ENCODE measurements at places on chromosomes 16 and 17.

- DNase-seq, result no peak
These were observed 58.1 kb downstream of the SLFN11 start for GRCh38 chr17:35315283-35315682.

- no peak for DNase-seq
These were observed 83.9 kb downstream of the SOX9 start for GRCh38 chr17:72204742-72205141.

DNA sequence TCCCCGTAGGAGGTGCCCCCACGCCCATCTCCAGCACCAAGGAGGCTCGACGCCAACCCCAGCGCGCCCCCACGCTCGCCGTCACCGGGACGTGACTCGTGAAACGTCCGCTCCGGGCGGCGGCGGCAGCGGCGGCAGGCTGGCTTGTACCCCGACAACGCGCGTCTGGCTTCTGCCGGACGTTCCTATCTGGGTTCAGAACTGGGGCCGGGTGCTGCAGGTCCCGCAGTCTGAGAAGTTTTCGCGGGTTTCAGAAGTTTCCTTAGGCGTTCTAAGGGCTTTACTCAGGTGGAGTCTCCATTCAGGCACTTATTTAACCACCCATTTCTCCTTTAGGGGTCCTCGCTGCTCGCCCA is 672 bp upstream of the ALKBH5 start:
- DNase-seq, result peak; percentile 73

DNA sequence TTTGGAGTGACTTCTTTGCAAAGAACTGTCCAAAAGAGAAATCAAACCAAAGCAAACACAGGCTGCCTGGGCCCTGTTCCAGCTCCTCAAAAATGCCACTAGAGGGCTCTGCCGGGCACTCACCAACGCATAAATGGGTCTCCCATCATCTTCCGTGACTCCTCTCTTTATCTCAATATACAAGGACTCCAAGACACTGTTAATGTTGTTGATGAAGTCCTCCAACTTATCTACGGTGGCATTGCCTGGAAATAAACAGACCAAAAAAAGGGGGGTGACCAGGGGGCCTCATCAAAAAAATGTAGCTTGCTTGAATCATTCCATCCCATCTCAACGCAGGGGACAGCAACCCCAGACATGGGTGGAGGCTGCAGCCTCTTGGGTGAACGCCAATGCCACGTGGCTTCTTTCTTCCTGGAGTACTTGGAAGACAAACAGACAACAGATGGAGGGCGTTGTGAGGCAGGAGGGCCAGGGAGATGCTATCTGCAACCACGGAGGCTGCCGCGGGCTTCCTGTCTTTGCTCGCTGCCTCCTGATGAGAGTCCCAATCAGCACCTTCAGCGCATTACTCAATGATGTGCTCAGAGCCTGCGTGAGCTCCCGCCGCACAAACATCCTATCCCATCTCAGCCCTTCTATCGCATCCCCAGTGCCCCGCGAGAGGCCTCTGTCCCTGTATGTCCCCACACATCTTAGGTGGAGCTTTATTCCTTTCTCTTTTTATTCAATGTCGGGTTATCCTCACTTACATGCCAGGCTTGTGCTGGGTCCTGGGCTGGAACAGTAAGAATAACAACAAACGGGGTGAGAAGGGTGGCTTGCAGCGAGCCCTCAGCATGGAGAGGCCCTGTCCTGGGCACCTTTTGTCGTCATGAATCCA is 32.0 kb downstream of the KDM8 start:
- peak; percentile 73 for DNase-seq

DNA sequence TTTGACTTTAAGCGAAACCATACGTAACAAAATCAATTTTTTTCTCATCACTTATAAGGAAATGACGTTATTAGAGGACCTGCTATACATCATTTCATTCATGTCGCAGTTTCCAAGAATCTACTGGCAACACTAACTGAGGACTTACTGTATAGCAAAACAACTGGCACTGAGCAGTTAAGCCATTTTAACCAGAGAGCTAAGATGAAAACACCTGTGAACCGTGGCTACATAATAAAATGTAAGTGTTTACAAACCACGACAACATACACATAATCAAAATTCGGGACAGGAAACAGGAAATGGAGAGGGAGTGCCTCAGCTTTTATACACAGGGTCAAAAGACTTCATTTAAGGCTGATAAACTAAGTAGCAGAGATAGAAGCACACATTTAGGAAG is 29.5 kb downstream of the METTL16 start:
- DNase-seq, result no peak

DNA sequence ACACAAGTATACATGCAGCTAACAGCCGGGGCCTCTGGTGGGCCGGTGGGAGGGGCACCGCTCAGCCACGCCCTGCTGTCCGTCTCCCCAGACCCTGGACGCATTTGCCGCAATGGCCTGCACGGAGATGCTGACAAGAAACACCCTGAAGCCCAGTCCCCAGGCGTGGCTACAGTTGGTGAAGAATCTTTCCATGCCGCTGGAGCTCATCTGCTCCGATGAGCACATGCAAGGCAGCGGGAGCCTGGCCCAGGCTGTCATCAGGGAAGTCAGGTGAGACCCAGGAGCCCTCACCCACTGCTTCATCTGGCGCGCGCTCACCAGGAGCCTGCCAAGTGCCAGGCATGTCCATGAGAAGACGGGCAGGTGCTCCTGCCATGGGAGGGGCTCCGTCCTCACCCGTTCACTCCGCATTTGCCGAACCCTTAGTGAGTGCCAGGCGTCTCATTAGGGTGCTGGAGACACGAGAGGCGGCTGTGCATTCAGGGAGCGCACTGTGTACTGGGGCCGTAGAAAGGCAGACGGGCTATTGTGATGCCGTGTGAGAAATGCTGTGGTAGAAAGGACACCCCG is 51.4 kb upstream of the ENDOV start:
- DNase-seq, result no peak

GRCh38 chr16:89322321-89323119 is 105.0 kb downstream of the ZNF778 start:
- no peak for DNase-seq

DNA sequence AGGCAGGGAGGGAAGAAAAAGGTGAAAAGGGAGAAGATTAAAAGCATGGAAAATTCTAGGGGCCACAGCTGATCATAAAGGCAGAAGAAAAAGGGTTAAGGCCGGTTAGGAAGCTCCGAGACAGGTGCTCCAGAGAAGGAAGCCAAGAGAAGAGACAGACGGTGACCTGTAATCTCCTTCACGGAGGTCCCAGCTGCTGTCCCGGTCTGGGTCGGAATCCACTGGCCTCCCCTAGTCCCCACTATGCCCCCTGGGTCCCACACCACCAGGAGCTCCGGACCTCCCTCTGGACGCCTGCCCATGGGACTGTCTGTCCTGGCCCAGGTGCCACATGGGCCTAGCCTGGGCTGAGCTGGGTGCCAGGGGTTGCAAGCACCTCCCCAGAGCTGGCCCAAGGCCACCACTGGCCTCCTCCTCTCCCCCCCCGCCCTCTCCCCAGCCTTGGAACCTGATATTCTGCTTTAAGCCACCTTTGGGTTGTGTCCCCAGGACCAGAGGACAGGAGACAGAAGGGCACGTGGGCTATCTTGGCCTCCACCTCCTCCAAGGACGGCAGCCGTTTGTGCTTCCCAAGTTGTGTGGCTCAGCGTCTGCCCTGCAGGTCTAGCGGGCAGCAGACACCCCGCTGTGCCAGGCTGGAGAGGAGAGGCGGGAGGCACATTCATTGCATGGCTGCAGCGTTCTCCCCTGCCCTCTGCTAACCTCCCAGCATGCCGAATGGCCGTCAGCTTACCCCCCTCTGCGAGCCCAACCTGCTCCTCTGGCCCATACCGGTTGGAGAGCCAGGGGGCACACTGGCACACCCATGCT is 102.4 kb downstream of the ENGASE start:
- no peak for DNase-seq

GRCh38 chr17:60165971-60166370 is 16.2 kb downstream of the CA4 start:
- peak; percentile 17 for DNase-seq

GRCh38 chr16:55502801-55503366 is 6.0 kb upstream of the LPCAT2 start:
- DNase-seq, result no peak

GRCh38 chr16:27769561-27770255 is 219.8 kb downstream of the KATNIP start:
- DNase-seq, result no peak

DNA sequence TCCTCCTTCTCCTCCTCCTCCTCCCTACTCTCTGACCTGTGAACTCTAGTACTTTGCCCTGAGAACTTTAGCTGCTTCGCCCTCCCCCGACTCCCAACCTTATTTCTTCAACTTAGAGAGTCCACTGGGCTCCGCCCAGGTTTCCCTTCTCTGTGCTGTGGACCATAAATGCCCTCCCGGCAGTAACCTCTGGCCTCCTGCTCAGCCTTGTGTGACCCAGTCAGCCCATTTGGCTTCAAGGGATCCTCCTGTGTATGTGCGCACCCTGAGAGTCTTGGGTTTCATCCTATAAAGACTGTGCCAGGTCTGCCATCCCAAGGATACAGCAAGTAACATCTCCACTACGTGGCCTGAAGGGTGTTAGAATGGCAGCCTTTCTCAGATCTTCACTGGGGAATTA is 275.6 kb upstream of the C16orf82 start:
- no peak for DNase-seq

Measured in stimulated activated CD4-positive, alpha-beta T cell treated with anti-CD3 and anti-CD28 coated beads, Interleukin-4, amount 100 ng/mL, for 48 hours (primary cell).